Pancreas (tissue), 10 donors: ENCODE measurements at places on chromosomes 2 and 18. TPM values are rescaled to one million over a fixed set of nuclear protein-coding genes. Genes with fewer than 3 reads are reported as not detected.

DNA sequence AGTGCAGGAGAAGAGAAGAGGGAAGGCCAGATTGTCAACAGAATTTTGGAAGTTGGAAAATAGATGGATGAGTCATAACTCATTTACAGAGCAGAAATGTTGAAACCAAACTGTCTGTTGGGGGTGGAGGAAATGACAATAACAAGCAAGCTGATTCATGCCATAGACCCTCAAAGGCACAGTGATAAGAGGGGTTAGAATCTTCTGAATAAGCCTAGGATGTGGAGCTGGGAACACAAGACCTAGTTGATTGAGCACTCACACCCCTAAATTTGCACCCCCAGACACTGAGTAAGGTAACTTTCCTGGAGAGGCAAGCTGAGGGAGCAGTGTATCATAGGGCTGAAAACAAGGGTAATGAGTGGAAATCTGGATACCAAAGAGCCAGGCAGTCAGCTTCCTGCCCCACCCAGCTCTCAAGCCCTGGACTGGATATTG lies 141.4 kb downstream of the SCG2 start:
- H3K27ac ChIP-seq: no peak overlapping the region
- DNase-seq: no peak
- H3K4me1 ChIP-seq: no peaks in the 10 kb centered on the region
- H3K27me3 ChIP-seq: no peaks in the 10 kb centered on the region

Gene FBXO15
- total RNA-seq: 0.37 TPM

DNA sequence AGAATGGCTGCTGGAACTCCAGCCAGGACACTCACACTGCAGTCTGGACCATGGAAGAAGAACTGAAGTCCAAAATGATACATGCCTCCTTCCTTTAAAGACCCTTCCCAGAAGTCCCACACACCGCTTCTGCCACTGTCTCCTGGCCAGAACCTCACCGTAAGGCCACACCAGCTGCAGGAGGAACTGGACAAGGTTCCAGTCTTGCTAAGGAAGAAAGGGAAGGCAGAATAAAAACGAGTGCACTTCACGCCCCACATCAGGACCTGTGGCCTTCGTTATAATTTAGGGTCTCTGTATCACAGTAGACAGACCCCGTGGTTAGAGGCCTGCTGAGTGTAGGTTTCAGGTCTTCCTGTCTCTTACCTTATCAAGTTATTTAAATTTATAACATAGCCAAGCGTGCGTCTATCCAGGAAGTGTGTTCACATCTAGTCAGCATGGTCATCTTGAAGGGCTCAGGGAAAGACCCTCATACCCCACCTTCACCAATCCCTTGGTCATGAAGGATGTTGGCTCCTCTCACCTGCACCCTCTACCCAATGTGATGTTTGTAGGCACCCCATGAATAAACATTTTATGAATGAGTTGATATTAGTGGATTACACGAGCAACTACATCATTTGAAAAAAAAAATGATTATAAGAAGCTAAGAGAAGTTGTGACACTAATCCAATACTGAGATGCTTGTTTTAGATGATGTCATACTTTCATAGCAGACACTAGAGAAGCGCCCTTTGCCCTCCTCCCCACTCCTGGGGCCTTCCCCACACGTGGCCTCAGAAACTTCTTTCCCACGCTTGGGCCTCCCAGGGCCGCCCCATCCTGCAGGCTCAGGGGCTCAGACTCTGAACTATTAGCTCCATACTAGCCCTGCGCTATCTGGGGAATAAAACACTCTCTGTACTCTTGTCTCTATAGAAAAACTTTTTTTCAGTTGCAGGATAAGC lies 157.6 kb downstream of the FAM210A start:
- no peaks in the 10 kb centered on the region for H3K36me3 ChIP-seq
- no peaks in the 10 kb centered on the region for H3K4me1 ChIP-seq
- no peak for DNase-seq
- H3K27ac ChIP-seq: no peak overlapping the region

- H3K27me3 ChIP-seq: no peaks in the 10 kb centered on the region
- H3K4me3 ChIP-seq: no peak overlapping the region
- no peaks in the 10 kb centered on the region for H3K4me1 ChIP-seq
- no peak for DNase-seq
These were observed 2167.3 kb upstream of the CELF4 start for GRCh38 chr18:39732918-39733317.

DNA sequence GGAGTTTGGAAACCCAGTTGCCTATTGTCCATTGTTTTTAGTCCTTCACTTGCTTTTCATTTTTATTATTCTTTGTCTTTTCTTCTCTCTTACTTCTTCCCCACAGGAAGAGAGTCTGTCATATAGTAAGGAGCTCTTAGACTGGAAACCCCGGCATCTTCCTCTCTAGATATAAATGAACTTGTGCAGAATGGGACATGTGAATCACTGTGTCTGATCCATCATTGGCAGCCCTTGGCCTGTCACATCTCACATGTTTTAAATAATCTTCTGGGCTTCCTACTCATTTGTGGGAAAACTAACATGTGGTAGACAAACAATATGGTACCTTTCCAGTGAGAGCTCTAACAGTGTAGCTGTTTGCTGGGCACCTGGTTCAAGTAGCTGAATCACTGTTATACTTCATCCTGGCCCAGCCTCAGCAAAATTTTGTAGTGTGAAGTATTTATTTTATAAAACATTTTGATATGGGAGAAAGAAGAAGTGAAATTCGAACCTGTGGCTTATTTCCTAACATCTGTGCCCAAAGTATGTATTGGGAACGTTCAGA lies 112.8 kb downstream of the PHLPP1 start:
- DNase-seq: peak; percentile 27
- H3K27ac ChIP-seq: no peak overlapping the region
- H3K36me3 ChIP-seq: no peaks in the 10 kb centered on the region
- H3K4me3 ChIP-seq: no peak overlapping the region
- H3K27me3 ChIP-seq: no peaks in the 10 kb centered on the region

DNA sequence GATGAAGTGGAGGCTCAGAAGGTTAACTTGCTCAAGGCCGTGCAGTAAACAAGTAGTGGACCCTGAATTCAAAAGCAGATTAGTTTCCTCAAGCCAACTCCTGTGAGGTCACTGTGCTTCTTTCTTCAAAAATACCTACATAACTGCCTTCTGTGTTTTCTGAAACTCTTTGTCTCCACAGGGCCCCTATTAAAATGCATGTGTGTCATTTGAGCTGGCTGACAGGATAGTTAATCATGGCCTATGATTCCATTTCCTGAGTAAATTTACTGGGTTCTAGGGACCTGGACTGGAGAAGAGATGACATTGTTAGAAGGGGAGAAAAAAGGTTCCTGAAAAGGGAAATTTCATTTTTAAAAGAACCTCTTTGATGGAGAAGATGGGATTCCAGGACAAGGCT lies 12.9 kb upstream of the DTNA start:
- H3K36me3 ChIP-seq: no peaks in the 10 kb centered on the region
- H3K4me3 ChIP-seq: no peak overlapping the region

Gene SERPINB12
- total RNA-seq: not detected

DNA sequence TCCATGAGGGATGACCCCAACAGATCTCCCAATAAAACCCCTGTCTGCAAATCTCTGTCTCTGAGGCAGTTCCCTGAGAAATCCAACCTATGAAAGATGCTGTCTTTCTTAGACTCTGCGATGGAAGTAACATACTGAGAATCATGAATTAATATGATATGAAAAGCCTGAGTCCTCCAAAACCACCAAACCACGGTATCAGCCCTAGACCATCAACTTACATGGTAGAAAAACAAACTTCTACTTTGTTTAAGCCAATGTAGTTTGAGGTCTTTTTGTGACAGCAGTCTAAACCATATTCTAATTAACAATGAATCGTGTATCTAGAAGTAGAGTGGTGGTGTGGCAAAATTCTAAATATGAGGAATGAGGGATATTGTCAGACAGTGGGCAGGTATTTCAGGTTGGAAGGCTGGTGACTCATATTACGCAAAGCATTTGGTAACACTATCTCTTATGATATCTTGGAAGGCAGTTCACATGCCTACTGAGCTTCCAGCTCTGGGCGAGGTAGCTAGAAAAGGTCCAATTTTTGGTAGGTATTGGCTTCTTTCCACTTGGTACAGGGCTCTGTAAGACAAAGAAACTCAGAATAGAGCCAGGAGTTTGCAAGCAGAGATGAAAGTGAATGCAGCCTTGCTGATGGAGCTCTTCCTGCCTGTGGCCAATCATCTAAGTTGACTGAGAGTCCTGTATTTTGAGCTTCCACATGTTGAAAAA lies 215.8 kb downstream of the ZFP36L2 start:
- no peaks in the 10 kb centered on the region for H3K36me3 ChIP-seq
- H3K4me1 ChIP-seq: peaks cover 28% of the 10 kb centered on the region
- no peak overlapping the region for H3K4me3 ChIP-seq
- no peak for DNase-seq
- H3K27me3 ChIP-seq: no peaks in the 10 kb centered on the region

GRCh38 chr2:67612576-67613042 lies 215.5 kb downstream of the ETAA1 start:
- DNase-seq: no peak
- no peak overlapping the region for H3K4me3 ChIP-seq
- H3K4me1 ChIP-seq: no peaks in the 10 kb centered on the region
- no peaks in the 10 kb centered on the region for H3K27me3 ChIP-seq

- peaks cover 3% of the 10 kb centered on the region for H3K4me1 ChIP-seq
- H3K36me3 ChIP-seq: no peaks in the 10 kb centered on the region
- no peaks in the 10 kb centered on the region for H3K27me3 ChIP-seq
- DNase-seq: no peak
- no peak overlapping the region for H3K4me3 ChIP-seq
These were observed 80.3 kb downstream of the RTP5 start for GRCh38 chr2:241949736-241950412.

- no peaks in the 10 kb centered on the region for H3K27me3 ChIP-seq
- no peak for DNase-seq
- H3K36me3 ChIP-seq: no peaks in the 10 kb centered on the region
- no peak overlapping the region for H3K27ac ChIP-seq
- H3K4me3 ChIP-seq: no peak overlapping the region
- no peaks in the 10 kb centered on the region for H3K4me1 ChIP-seq
These were observed 12.0 kb upstream of the IMPACT start for GRCh38 chr18:24414349-24415003.

Gene EVX2
- not detected for total RNA-seq

GRCh38 chr2:26346454-26347053 lies at the start of gene ADGRF3:
ADGRF3 (minus strand) TSS chr2:26346789; CDS start chr2:26346234, 555 bp downstream.
- H3K4me3 ChIP-seq: peak within 1 kb of the TSS; percentile 84
- peaks cover 27% of the 10 kb centered on the region for H3K4me1 ChIP-seq
- DNase-seq: peak; percentile 58
- no peaks in the 10 kb centered on the region for H3K36me3 ChIP-seq
- no peaks in the 10 kb centered on the region for H3K27me3 ChIP-seq

DNA sequence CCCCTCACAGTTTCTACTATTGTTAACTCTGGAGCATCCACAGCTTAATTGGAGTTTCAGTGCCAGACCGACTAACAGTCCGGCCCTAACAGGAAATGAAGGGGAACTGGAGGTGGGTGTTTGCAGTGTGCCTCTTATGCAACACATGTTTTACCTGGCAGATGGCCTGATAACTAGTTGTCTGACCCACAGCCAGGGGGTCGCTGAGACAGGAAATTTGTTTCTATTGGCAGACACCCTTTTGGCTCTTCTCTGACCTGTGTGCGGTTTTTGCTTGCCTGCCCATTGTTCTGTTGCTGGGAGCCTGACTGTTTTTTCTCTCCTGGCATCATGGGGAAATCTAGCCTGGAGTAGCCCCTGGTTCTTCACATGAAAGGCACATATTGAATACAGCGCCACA lies 1329.8 kb downstream of the DSC3 start:
- no peaks in the 10 kb centered on the region for H3K27me3 ChIP-seq
- H3K4me3 ChIP-seq: no peak overlapping the region
- H3K27ac ChIP-seq: no peak overlapping the region

Gene SLC5A7
- not detected for total RNA-seq
